ENCODE measurements at places on chromosomes 12 and 14.

- DNase-seq: no peak
Observed at GRCh38 chr12:32089156-32089555, 17.5 kb upstream of the BICD1 start.

DNA sequence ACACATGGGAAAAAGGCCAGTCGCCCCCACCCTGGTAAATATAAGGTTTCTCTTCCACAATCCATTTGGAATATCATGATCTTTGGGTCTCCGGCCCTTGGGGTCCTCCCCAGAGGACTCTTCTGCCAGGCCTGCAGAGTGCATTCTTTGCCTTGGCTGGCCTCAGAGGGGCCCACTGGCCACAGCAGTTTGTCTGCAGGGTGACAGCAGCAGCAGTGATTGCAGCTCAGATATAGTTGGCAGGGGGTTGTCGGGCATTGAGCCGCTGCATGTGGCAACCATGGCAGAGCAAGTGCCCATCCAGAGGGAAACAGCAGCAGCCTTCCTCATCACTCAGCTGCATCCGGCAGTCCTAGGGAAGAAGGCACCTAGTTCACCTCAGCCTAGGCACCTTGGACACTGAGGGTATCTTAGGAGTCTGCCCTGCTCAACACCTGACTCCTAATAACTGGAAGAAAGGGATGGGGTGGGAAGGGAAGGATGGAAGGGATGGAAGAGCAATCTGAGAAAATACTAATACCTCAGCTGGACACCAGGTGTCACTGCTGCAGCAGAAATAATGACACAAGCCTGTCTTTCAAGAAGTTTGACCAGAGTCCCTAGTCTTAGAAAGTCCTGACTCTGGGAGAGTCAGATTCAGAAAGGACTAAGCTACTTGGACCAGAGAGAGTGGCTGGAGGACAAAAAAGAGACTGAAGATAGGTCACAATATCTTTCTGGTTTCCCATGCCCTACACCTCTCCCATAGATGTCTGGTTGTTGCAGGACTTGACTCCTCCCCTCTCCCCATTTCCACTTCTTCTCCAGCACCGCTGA, 8.9 kb downstream of the AJUBA start:
- no peak for DNase-seq

DNA sequence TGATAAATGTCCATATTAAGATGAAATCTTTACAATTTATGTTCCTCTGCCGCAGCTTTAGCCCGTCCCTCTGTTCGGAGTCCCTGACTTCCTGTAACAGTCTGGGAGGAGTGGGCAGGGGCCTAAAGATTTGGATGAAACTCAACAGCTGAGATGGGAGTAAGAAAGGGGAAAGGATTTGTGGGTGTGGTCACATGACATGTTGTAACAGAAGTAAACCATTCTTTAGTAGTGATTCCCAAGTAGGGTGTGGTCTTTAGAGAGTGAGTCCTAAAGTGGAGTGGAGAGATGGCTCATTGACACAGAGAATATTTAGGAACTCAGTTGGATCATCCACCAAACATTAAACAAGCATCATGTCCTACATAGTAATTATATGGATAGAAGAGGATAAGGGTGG, 12.9 kb downstream of the TMEM117 start:
- DNase-seq: no peak

DNA sequence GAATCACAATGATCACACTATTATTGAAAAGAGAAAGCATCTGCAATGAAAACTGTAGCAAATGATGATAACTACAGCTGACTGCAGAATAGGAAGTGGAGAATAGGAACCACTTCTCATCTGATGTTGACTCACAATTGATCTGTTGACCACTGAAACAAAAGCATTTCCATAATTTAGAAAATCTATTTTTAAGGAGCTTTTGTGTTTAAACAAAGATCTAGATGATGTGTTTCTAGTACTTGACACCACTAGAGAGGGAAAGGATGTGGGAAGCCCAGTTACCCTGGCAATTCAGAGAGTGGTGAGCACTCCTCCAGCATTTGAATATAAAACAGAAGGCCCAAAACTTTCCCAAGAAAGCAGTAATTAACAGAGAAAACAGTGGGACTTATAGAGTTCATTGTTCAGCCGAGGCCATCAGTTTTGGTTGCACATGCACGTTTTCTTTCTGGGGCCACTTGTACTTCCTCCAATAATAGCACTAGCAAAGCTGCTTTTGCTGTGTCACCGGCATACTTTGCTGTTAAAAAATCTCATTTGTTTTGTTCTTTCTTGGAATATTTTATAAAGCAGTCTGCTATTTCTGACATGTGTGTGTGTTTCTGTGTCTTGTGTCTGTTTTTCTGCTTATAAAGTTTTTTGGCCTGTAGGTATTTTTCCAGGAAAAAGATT, 76.1 kb upstream of the HECTD1 start:
- DNase-seq: no peak

DNA sequence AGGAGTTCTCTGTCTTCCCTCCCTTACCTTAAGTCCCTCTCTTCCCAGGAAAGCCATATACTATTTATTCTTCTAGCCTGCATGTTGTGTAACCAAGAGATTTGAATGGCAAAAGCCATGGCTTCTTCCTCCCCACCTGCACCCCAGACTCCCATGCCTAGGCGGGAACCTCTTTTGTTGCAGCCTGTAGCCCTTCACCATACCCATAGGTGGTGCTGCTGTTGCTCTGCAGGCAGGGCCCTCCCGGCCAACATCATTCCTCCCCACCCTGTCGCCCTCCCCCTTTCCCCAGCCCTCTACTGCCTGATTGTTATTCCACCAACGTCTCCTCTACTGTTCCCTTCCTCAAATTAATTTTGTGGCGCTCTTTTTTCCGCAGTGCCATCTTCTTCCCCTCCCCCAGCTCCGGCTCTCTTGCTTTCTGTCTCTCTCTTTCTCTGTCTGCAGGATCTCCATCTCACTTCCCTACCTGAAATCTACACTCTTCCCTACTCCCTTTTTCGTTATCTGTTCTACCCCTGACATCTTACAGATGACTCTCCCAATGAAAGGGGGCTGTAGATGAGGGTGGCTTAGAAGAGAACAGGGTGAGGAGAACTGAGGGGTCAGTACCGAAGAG, 13.8 kb downstream of the NGDN start:
- no peak for DNase-seq

DNA sequence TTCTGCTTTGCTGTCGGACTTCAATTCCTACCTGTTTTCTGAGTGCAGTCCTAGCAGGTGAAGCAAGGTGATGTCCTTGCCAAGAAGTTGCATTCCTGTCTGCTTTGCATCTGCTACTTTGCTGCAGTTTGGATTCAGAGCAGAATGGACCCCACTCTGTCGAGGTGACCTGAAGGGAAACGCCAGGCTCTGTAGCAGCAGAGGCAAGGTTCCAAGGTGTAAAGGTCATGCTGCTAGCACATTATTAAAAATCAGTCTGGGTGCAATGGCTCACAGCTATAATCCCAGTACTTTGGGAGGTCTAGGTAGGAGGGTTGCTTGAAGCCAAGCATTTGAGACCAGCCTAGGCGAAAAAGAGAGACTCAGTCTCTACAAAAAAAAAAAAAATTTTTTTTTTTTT, 17.3 kb upstream of the ALDH2 start:
- no peak for DNase-seq

DNA sequence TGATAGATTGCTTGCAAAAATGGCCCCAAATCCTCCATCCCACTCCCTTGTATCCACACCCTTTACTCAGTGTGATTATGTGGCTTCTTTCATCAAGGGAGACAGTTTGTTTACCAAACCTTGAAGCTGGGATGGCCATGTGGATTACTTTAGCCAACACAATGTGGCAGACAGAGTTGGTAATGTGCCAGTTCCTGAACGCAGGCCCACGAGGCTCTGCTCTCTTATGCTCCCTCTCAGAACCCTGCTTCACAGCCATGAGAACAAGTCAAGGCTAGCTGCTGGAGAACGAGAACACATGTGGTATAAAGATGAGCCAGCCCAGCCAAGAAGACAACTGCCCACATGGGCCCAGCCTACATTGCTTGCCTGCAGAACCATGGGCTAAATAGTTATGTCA, 162.3 kb downstream of the NDUFA12 start:
- DNase-seq: no peak

- DNase-seq: no peak
Observed at GRCh38 chr14:90722590-90722989, 93.6 kb downstream of the TTC7B start.

DNA sequence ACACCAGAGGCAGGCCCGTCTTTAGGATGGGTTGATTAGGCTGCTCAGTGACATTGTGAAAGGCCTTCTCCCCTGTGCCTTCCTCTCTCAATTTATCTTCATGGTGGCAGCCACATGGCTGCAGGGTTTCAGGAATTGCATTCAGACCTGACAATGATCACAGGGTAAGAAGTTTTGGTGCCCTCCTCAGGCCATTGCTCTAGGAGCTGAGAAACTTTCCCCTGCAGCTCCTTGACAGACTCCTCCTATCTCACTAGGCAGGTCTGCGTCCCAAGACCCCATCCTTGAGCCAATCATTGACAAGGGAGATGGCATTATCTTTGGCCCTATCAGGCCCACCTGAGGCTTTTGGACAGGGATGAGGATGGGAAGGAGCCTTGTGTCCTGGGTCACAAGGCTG, 57.4 kb upstream of the ANO4 start:
- DNase-seq: no peak

Data from effector CD4-positive, alpha-beta T cell (primary cell).